ENCODE measurements at places on chromosomes 2 and 18. TPM values are rescaled to one million over a fixed set of nuclear protein-coding genes. Genes with fewer than 3 reads are reported as not detected.

DNA sequence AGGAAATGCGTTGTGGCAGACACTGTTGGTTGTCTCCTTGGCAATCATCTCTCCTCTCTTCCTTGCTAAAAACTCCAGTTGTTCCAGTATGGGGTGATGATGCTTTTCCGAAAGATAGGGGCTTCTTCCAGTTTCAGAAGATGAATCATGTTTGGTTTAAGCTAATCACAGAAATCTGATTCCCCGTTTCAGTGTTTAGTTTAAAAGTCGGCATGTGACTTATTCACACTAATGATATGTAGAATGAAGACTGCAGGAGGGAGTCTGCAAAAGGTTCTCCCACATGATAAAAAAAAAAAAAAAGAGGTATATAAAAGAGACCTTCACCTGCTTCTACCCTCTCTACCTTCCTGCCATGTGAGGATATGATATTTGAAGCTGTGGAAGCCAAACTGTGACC lies 239.0 kb upstream of the SIX2 start:
- DNase-seq, result no peak

- no peak for DNase-seq
Observed at GRCh38 chr2:149205143-149205542, 125.2 kb upstream of the LYPD6 start.

DNA sequence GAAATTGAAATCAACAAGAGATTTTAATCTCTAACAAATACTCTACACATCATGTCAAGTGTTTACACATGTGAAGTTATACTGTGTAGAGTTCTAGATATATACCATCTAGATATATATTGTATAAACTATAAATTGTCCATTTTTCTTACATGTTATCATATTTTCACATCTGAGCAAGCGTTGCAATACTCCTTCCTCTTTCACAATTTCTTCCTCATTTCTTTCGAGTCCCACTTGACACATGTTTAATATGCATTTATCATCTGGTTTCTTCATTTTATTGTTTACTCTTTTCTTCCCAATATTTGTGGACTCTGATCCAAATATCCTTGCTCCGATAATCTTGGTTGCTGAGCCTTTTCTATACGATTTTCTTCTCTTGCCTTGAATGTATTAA lies 50.2 kb downstream of the UNC80 start:
- no peak for DNase-seq

DNA sequence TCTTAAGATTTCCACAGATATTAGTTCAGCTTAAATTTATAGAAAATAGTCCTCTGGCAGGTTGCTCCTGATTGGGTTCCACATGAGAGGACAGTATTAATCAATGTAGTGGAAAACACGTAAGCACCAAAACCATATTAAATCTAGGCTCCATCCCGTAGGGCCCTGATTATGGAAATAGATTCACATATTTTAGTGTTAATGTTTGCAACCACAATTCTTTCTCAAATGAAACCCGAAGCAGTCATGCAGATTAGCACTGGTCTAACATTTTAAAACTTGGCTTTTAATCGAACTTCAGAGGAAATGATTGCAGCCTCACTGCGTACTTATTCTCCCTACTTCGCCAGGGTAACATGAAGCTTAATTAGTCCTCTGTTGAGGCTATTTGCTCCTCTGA lies 60.9 kb downstream of the METTL4 start:
- no peak for DNase-seq

The PROM2 gene
- not detected for total RNA-seq

The SP5 gene
- total RNA-seq, result 0.39 TPM

The NDC80 gene
- total RNA-seq, result not detected

Data from gastrocnemius medialis (tissue), 4 donors.